Fibroblast of skin of back (primary cell): ENCODE measurements at places on chromosomes 4 and X.

- no peak for DNase-seq
Observed at GRCh38 chr4:84568496-84568895, 14.4 kb upstream of the CDS1 start.

DNA sequence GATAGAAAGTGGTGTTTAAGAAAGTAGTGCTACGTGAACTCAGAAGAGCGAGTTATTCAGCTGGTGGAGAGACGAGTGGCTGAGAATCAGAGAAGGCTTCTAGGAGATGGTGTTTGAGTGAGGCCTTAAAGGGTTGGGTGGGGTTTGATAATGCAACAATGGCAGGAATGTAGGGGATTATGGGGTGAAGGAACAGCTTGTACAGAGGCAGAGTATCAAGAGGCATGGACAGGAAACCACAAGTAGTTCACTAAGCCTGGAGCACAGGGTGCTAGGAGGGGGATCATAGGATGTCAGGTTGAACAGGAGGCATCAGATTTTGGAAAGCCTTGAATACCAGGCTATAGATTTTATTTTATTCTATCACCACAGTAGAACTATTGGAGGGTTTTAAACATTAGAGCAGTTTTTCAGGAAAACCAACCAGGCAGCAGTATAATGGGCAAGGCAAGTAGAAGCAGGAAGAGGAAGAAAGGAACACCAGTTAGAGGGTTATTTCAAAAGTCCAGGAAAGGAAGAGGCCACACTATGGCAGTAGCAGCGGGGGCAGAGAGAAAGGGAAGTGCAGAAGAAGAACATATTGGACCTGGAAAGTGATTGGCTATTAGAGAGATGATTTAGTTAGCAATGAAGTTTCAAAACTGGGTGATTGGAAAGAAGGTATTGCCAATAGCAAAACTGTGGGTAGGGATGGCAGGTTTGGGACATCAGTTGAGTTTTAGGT is 99.2 kb downstream of the DOCK11 start:
- DNase-seq, result peak; percentile 5

- no peak for DNase-seq
Observed at GRCh38 chr4:153045111-153045982, 109.2 kb downstream of the FHDC1 start.

- DNase-seq, result no peak
Observed at GRCh38 chr4:173513651-173514050, 16.4 kb downstream of the HAND2 start.

DNA sequence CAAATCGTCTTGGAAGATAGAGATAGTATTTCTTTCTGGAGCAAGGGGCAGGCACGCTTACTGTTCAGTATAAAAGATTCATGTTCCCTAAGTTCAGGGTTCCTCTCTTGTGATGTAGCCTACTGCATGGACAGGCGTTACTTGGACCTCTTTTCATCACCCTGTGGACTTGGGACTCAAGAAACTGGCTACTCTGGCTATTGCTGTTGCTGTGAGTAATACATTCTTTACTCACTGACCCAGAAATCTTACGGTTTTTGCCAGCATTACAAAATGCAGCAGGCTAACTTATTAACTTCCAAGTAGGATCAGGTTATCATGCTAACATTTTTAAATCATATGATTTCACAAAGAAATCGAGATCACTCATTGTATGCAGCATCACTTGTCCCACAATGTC is 12.8 kb upstream of the GUCY1B1 start:
- DNase-seq, result no peak

DNA sequence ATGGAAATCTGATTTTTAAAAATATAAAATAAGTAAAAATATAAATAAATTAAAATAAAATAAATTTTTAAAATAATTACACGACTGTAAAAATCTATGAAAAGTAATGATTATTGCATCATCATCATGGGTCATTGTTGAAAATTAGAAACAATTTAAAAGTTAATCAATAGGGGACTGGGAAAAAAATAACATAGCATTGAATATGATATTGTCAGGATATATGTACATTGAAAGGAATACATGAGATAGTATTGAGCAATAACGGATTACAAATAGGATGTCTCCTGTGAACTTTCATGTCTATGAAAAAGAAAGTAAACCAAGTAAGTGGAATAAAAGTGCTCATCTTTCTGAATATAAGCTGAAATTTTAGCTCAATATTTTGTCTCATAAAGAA is 566.8 kb upstream of the HTR2C start:
- no peak for DNase-seq

- DNase-seq, result peak; percentile 68
Observed at GRCh38 chr4:107853444-107854355, 29.0 kb downstream of the SGMS2 start.

DNA sequence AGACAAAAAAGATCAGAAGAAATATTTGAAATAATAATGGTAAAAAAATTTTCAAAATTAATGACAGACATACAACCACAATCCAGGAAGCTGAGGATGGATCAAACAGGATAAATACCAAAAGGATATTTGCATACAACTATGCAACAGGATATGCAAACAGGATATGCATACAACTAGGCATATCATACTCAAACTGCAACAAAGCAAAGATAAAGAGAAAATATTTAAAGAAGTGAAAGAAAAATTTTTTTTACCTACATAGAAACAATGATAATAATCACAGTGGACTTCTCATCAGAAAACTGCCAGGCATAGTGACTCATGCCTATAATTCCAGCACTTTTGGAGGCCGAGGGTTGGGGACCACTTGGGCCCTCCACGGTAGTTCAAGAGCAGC is 11.3 kb upstream of the DHX15 start:
- peak; percentile 25 for DNase-seq

- no peak for DNase-seq
Observed at GRCh38 chr4:14929669-14930068, 72.6 kb upstream of the CPEB2 start.

- no peak for DNase-seq
Observed at GRCh38 chrX:110397339-110397738, 38.7 kb downstream of the RTL9 start.

- DNase-seq, result peak; percentile 23
Observed at GRCh38 chr4:123381996-123382395, 14.6 kb upstream of the SPRY1 start.

GRCh38 chr4:73729534-73730165 is 10.7 kb upstream of the CXCL8 start:
- peak; percentile 76 for DNase-seq

DNA sequence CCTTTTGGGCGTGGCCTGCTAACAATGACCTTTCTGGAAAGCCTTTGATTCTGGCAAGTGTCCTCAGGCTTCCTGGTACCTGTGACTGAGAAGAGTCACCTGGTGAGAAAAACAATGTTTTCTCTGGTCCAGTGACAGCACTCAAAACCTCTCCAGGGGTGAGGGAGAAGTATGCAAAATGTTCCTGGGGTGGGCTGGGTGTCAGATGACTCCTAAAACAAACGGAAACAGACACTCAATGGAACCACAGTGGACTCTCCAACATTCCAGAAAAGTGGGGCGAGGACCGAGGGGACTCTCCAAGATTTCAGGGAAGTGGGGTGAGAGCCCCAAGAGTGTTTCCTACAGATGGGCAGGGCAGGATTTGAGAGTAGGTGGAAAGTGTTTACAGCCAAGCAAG is 69.5 kb downstream of the ANAPC4 start:
- no peak for DNase-seq

DNA sequence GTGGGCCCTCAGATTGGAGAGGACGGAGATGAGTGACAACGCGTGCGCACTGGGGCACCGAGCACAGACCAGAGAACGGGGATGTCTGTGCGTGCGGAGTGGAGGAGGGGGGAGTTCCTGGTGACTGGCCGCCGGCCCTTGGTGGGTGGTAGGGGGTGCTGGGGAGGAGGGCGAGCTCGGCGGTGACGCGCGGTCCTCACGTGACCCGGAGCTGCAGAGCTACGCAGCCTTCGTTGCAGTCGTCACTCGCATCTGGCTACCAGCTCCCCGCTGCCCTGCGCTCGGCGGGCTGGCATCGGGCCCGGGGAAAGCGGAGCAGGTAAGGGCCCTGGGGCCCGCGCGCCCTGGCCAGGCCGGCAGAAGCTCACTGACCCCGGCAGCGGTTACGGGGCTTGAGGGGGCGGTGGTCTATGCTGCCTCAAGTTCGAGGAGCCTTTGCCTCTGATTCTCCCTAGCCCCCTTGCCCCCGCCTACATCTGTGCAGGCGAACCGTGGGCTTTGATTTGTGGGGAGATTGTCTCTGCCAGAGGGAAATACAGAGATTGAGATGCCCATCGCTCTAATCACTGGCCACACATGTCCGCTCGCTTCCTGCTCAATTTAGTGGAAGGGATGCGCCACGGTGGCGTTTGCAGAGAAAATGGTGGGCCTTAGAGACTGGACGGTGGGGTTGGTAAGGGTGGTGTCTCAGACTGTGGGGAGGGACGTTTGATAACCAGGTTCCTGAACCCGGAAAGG is at the start of gene ARMCX4:
Gene ARMCX4, plus strand, starts transcription at position 245 of the 738 bp plus-strand sequence. CDS start 3,134 bp downstream, outside the sequence.
- peak; percentile 55 for DNase-seq
